ENCODE measurements at places on chromosomes 1 and 21.

- no peak for DNase-seq
These were observed 43.5 kb downstream of the USP24 start for GRCh38 chr1:55171694-55172093.

DNA sequence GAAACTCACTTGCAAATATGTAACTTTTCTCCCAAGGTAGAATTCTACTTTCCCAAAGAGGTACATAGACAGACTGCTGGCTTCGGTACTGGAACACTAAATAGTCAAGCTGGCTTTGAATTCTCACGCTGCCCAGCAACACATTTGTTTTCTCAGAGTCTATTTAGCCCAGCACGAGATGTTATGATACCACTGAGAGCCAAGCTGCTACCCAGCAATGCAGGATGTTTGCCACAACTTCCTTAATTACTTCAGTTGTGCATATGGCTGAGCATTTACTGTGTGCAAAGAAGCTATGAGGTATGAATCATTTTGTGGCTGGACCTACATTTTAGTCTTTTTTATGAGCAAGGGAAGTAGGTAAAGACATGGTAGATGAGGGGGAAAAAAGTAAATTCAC, 793.2 kb downstream of the PLA2G4A start:
- no peak for DNase-seq

DNA sequence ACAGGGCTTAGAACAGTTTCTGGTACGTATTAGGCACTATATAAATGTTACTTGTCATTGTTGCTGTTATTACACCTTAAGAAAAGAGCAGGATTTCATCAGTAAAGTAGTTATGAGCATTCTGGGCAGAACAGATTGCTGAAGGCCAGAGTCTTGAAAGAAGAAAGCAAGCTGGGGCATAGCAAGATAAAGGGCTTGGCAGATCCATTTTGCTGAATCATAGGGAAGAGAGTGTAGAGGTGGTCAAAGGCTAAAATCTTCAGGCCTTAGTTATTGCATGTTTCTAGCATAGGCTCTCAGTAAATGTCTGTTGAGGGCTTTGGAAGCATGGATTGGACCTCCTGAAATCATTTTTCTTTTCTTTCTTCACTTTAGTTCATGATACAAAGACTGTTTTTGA, 67.5 kb downstream of the PLA2G4A start:
- DNase-seq, result no peak

- no peak for DNase-seq
These were observed 128.4 kb upstream of the USP25 start for GRCh38 chr21:15601390-15601789.

DNA sequence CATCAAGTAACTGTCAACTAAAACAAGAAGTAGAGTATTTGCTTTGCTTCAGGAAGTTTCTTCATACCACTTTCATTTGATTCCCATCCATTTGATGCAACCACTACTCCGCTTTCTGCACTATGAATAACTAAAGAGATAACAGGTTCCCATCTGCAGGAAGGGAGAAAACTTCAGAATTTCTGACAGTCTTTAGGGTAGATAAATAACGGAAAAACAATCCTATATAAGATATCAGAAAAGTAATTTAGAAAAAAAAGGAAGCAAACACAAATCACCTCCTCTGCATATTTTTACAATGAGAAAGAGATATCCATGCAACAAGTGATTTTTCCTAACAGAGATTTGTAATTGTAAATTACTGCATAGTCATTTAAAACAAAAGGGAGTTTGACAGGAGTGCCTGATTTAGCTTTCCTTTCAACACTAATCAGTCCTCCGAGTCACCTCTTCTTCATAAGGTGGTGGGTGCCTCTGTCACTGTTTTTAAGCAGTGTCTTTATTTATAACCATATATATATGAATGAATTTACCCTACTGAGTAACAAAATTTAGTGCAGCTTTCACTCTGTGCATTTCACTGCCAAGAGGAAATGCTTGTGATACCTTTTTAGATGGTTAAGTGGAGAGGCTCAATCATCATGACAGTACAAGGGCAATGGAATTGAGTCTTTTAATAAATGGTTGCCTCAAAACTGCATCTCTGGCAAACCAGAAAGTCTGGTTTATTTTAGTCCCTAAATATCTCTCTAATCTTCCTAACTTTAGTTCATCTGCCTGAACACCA, 1920.4 kb downstream of the MRPL39 start:
- DNase-seq, result no peak

- no peak for DNase-seq
These were observed 64.0 kb downstream of the BACH1 start for GRCh38 chr21:29362758-29363157.

- DNase-seq, result no peak
These were observed 870.7 kb downstream of the LRRIQ3 start for GRCh38 chr1:73327180-73327793.

GRCh38 chr1:172357753-172358385, 62.6 kb upstream of the C1orf105 start:
- DNase-seq, result no peak

DNA sequence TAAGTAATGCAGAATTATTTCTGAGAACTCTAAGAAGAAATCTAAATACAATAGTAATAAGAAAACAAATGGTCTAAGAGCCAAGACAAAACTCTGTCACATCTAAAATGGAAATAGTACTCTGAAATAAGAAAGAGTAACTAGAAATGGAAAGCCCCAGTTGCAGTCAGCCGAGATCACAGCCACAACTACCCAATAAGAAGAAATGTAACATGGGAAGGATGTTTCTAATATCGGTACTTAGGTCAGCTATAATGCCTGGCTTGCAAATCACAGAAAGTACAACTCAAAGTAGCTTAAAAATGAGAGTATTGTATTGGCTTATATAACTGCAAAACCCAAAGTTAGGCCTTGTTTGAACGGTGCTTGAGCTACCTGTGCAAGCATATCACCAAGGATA, 58.6 kb upstream of the USP25 start:
- DNase-seq, result no peak

DNA sequence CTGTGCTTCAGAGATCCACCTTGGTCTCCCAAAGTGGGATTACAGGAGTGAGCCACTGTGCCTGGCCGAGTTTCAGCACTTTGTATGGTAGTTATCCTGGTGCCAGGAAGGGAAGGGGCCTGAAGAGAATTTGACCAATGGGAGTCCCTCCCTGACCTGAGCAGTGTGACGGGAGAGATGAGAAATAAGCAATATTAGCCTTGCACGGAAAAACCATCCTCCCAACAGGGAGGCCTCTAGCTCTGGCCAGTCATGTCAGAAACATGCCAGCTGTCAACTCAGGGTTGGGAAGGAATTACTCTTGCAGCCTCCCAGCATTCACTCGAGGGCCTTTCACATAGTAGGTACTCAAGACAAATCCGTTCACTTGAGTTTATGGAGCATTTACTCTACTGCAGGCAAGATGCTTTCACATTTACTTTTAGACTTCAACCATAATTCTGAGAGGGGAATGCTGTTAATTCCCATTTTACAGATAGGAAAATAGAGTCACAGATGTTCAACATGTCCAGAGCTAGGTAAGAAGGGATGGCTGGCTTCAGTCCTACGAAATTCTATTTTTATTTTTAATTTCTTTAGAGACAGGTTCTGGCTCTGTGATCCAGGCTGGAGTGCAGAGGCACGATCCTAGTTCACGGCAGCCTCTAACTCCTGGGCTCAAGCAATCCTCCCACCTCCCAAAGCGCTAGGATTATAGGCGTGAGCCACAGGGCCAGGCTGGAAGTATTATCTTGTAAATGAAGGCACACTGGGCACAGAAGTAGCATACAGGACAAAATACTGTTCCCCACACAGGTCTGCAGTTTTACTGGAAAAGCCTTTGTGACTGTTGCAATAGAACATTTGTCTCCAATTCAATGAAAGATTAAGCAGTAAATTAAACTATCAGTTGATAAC, 3.2 kb upstream of the ATP13A2 start:
- no peak for DNase-seq

DNA sequence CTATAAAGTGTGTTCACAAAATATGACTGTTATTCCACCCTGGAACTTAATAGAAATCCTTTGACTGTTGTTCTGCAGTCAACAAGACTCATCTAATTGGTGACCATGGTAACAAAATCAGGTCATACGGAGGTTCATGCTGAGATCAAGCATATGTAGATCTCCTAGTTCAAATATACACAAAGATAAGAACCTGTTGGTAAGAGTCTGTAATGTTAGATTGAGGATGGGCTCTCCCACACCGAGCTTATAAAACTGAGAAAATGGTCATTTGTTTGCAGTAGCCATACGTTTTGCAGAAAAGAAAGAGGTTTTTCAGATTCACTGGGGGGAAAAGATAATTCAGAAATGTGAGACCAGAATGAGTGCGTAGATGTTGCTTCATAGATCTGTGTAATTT, 468.1 kb downstream of the RPS6KC1 start:
- DNase-seq, result no peak

DNA sequence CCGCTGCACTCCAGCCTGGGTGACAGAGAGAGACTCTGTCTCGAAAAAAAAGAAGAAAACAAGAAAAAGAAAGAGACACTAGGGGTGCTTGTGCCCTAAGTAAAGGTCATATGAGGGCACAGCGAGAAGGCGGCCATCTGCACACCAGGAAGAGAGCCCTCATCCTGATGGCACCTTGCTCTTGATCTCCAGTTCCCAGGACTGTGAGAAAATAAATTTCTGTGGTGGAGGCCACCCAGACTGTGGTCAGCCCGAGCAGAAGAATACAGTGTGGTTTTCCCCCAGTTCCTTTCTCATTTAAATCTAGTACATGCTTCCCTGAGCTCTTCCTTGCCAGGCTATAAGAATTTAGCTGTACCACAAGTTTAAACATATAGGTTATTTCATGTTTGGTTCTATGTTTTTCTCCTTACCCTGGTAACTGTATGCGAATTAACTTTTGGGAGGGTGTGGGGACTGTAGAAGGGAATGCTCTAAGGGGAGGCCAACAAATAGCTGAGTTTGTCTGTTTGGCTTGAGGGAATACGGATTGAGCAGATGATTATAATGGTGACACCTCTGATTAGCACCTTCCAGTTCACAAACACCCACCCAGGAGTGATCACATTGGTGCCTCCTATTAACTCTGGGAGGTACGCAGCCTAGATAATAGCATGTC, 119.6 kb upstream of the ERRFI1 start:
- DNase-seq, result no peak

DNA sequence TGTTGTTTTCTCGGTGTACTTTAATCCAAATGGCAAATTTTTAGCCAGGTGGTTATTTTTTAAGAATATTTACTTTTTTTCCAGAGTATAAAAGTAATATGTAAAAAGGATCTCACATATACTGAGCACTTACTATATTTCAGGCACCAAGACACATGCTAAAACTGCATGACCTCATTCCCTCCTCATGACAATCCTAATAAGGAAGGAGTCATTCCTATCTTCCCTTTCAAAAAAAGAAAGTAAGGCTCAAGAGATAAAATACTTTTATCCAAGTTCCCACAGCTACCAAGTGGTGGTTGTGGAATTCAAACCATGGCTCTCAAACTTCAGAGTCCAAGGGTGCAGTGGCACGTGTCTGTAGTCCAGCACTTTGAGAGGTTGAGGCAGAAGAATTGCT, 19.4 kb downstream of the ATP2B4 start:
- no peak for DNase-seq

GRCh38 chr1:59249396-59250137, 47.3 kb upstream of the FGGY start:
- DNase-seq, result no peak

GRCh38 chr1:231091831-231092301, 51.8 kb upstream of the FAM89A start:
- DNase-seq, result no peak

GRCh38 chr1:89706700-89707012, 73.7 kb downstream of the LRRC8C start:
- no peak for DNase-seq

DNA sequence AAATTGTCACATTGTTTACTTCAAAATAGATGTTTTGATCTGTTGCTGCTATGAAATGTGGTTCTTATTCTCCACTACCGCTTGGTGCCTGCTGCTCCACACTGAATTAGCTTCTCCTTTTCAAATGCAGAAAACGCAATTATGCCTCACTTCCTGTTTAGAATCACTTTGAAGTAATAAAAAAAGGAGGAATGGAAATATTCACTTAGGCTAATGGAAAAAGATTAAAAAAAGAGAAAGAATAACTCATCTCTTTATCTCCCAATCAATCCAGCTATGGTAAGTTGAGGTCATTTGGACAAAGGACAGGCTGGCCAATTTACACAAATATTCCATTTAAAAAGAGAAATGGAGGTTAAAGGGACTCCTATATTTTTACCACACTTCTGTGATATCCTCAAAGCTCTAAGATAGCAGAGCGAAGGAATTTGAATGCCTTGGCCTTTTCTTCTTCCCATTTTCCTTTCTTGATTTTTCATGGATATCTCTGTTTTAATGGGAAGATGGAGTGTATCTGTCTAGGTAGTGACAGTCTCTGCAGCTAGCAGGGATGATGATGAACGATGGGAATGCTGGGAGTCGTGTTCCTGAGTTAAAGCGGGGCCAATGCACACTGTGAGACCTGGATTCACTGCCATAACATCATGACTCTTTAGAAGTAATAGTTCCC, 35.7 kb downstream of the RGS5 start:
- DNase-seq, result no peak

DNA sequence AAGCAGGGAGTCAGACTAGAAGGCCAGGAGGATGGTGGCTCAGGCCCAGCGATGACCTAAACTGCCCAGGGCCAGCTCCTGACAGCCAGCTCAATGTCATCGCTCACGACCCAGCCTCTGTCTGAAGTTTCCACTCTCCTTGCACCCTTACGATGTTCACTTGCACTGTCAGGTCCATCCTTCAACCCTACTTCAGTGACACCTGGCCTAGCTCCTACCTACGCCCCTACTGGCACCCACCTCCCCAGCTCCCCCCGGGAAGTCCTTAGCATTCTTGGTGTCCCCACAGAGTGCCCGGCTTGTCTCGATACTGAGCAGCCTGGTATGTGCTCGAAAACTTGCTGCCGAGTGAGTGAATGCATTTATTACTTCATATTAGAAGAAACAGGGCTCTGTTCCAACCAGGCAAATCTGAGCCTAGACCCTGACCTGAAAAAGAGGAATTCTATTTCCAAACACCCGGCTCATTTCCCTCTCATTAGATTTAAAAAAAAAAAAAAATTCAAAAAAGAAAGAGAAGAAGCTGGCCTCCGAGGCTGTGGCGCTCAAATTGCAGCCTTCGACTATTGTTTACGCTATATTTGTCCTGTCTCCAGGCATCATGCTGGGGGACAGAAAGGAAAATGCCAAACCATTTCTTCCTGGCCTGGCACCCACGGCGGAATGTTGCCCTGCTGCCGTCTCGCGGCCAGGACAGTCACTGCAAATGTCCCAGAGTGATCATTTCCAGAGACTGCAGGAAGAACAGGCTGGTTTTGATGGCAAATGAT, 29.8 kb upstream of the LRRC38 start:
- no peak for DNase-seq

DNA sequence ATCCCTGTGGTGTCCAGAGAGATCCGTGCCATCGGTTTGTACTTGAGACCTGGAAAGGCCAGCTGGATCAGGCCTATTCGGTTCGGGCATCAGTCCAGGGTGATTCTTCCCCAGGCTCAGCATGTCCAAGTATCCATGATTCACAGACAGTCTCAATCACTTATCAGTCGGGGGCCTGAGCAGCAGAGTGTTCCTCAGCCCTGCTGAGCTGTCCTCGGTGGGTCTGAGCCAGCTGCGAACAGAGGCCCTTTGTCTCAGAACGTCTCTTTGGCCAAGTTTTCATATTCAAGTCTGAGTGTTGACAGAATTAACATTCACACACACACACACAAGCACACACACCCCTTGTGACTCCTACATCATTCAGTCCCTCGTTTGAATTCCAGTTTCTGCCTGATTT, 33.4 kb upstream of the OSBPL9 start:
- no peak for DNase-seq

All from SK-N-MC (cell line).